ENCODE measurements at places on chromosomes 6 and 20.

DNA sequence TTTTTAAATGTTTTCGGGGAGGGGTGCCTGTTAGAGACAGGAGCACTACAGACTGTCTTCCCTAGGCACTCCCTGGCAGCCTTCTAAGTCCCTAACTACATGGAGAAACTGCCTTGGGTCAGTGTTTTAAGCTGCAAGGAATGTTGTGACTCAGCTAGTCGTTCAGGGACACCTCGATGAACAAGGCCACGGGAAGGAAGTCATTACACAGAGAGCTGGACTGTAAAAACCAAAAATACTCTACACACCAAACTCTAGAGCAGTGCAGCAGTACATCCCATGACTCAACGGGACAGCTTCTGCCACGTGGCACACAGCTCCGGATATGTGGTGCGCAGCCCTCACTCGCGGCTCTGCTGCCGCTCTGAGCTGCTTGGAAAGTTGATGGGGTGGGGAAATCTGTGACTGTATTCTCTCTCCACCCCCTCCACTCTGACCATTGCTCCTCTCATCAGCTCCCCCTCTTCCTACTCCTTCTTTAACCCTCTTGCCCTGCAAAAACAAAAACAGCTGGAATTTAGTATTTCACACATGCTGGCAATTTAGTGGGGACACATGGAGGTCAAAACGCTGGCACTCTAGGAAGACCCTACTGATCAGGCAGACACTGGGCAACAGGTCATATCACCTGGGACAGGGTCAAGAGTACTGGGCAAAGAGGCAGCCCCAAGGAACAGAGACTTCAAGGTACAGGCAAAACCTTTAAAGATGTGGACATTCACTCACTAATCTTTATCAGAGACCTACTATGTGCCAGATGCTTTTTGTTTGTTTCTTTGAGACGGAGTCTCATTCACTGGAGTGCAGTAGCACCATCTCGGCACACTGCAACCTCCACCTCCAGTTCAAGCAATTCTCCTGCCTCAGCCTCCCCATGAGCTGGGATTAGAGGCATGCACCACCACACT, 10.9 kb upstream of the LPIN3 start:
- DNase-seq, result no peak

DNA sequence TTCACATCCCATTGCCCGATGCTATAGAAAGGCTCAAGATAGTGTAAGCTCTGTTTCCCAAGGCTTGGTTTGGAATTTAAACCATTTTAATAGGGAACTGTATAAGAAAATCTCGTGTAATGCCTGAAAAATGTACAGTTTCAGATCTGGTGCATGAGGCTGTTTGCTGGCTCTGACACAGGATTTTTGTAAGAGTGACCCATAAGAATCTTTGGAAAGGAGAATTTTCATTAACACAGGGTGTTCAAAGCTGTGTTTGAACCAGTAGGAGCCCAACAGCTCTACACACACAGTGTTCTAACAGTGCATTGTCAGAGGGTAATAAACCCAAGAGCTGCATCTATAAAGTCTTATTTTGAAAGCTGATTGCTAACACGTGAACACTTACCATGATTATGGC, 293.5 kb downstream of the PRL start:
- no peak for DNase-seq

GRCh38 chr20:42082611-42083010, 464.4 kb upstream of the CHD6 start:
- DNase-seq, result no peak

- no peak for DNase-seq
These were observed 73.5 kb downstream of the ECT2L start for GRCh38 chr6:138869398-138869797.

DNA sequence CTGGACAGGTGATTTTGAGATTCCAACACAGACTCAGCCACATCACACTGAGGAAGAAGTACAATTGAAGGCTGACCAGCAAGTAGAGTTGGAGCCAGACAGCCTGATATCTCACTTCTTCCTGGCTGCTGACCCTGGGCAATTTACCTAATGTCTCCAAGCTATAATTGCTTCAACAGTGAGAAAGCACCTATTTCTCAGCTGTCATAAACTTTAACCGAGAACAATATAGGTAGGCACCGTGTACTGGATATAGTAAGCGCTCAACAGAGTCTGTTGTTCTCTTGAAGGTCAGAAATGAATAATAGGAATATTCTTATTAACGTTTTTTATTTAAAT, 28.3 kb downstream of the STX7 start:
- DNase-seq, result no peak

- no peak for DNase-seq
These were observed 668.2 kb upstream of the MARCKS start for GRCh38 chr6:113188962-113189361.

DNA sequence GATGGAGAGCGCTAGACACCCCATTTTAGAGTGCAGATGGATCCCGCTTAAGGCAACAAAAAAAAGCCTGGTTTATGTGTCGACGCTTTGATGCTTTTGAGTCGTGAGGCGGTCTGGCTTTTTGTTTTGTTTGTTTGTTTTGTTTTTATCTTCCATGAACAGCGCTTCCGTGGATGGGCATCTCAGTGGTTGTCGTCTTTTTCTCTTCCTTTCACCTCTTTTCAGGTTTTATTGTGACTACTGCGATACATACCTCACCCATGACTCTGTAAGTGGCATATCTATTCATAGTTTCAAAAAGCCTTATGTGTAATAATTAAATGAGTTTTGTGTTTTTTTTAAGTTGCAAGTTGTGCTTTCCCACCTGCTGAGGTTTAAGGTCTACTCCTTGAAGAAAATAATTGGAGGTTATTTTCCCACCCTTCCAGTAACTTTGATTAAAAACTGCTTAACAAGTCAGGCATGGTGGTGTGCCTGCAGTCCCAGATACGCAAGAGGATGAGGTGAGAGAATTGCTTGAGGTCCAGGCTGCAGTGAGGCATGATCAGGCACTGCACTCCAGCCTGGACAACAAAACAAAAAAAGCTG, 476 bp downstream of the SNRPC start:
- no peak for DNase-seq

DNA sequence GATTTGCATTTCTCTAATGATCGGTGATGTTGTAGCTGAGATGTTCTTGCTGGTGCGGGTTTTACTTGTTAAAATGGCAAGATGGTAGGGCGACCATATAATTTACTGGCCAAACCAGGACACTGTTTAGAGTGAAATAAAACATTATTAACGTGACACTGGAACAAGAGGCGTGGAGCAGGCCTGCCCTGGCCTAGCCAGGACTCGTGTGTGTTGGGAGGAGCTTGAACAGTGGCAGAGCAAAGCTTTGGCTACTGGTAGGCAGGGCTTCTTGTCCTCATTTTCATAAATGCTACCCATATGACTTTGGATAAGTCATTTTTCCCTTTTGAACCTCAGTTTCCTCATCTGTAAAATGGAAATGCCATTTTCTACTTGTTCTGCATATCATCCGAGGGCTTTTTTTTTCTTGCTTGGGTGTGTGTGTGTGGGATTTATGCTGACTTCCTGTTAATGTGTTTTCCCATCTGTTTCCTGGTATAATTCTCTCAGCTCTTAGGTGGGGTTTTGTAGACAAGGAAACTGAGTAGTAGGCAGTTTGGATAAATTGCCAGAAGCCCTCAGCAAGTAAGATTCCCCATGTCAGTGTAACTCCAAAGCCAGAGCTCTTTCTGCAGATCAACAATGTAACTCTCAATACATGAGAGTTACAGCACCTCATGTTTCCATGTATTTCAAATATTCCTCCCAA, 81.7 kb downstream of the TOX2 start:
- DNase-seq, result no peak

- no peak for DNase-seq
These were observed 78.2 kb upstream of the SULF2 start for GRCh38 chr20:47863315-47863965.

DNA sequence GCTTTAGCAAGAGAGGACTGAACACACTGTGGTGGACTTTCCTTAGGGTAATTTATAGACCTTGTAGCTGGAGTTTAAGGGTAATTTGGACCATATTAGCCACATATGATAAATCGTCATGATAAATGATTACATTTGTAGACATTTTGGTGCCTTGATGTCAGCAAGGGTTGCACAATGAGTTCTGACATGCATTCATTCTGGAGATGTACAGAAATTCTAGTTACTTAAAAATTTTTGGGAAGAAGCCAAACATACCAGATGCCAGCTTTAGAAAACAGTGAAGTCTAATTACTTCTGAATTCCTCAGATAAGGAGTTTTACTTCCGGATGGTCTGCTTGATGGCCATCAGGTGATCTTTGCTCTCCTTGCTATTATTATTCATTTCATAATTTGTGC, 653.1 kb downstream of the TBC1D32 start:
- DNase-seq, result no peak

GRCh38 chr6:39228111-39228971, 934 bp downstream of the KCNK5 start:
- no peak for DNase-seq

GRCh38 chr20:9374072-9374471, 140.3 kb upstream of the LAMP5 start:
- DNase-seq, result no peak

GRCh38 chr6:36917541-36918193, 31.9 kb downstream of the C6orf89 start:
- no peak for DNase-seq

- DNase-seq, result no peak
These were observed 60.0 kb downstream of the CD83 start for GRCh38 chr6:14177413-14178082.

GRCh38 chr6:33203443-33204164, 851 bp upstream of the HSD17B8 start:
- DNase-seq, result no peak

- DNase-seq, result no peak
These were observed 111.0 kb upstream of the NUP153 start for GRCh38 chr6:17817763-17818162.

- no peak for DNase-seq
These were observed 57.1 kb downstream of the HNF4A start for GRCh38 chr20:44412402-44413144.

DNA sequence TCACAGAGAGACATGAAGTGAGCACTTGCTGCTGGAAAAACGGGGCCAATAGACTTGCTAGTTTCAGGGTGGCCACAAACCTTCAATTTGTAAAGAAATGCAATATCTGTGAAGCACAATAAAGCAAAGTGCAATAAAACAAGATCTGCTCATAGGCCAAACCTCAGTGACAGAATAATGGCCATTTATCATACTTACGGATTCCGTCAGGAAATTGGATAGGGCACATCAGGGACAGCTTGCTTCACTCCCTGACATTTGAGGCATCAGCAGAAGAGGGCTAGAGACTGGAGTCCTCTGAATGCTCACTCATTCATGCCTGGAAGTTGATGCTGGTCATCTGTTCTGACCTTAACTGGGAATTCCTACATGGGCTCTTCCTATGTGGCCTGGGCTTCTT, 165.5 kb upstream of the OPRM1 start:
- no peak for DNase-seq

Measured in substantia nigra (tissue), 51 donors.